ENCODE measurements at places on chromosomes 16 and 17. TPM values are rescaled to one million over a fixed set of nuclear protein-coding genes. Genes with fewer than 3 reads are reported as not detected.

- peaks cover 25% of the 10 kb centered on the region for H3K36me3 ChIP-seq
- H3K4me1 ChIP-seq: peaks cover 2% of the 10 kb centered on the region
- peak; percentile 96 for DNase-seq
- no peaks in the 10 kb centered on the region for H3K27me3 ChIP-seq
- H3K27ac ChIP-seq: peak within 1 kb of the TSS; percentile 61
Measured at GRCh38 chr17:43006639-43007551, at the start of gene IFI35. IFI35 (plus strand) TSS chr17:43006784; CDS start chr17:43006948, 164 bp downstream.

DNA sequence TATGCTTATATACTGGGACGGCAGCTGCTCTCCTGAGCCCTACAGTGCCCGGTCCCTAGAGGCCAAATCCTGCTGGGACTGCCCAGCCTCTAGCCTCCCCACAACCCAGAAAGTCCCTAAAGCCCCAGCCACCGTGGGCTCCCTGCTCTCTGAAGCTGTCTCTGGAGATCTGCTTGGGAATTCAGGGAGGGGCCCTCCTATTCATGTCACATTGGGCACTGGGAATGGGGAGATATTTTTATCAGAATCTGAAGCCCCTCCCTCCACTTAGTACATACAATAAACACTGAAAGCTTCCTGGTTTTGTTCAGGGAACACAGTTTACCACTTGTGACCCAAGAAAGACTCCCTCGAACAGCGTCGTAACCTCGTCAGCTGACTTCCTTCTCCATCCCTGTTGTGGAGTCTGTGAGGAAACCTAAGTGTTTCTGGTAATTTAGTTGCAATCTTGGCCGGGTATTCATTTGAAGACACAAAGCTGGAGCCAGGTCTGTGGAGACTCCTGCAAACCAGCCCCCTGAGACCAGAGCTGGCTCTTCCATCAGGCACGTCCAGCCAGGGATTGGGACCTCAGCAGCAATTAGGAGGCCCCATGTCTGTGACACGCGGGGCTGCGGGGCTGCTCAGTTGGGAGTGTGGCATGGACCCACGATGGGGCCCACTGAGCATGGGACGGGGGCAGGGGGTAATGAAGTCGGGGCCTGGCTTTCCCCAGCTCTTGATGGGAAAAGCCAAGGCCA, 38.5 kb downstream of the PGS1 start:
- H3K27ac ChIP-seq: no peak overlapping the region
- no peaks in the 10 kb centered on the region for H3K27me3 ChIP-seq
- DNase-seq: no peak

DNA sequence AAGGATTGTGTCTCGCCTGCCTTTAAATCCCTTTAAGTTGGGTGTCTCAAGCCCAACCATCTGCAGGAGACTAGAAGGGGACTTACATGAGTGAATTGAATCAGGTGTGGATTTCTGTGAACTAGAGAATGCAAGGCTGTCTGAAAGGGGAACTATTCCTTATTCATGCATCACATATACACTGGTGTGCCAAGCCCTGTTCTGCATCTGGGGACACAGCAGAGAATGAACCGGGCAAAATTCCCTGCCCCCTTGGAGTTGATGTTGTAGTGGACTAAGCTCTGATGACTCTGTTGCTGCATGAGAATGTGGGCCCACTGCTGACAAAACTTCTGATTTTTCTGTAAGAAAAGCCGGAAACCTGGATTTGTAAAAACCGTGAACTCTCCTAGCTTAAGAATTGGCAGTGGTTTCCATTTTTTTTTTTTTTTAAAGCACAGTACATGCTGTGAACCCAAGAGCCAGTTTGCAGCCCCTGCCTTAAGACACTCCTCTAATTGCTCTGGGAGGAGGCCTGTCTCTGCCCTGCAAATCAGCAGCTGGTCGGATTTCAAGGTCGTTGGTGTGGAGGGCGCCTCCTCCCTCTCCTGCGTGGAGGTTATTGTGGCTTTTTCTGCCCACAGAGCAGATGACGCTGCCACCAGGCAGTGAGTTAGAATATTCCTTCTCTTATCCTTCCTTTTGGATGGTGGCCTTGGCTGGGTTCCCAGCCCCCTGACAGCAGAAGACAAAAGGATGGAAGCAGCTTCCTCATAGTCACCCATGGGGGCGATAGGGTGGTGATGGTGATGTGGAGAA, 131.0 kb downstream of the PRKCB start:
- no peak overlapping the region for H3K27ac ChIP-seq
- no peak overlapping the region for H3K4me3 ChIP-seq
- no peak for DNase-seq
- H3K36me3 ChIP-seq: no peaks in the 10 kb centered on the region
- H3K27me3 ChIP-seq: peaks cover 6% of the 10 kb centered on the region

DNA sequence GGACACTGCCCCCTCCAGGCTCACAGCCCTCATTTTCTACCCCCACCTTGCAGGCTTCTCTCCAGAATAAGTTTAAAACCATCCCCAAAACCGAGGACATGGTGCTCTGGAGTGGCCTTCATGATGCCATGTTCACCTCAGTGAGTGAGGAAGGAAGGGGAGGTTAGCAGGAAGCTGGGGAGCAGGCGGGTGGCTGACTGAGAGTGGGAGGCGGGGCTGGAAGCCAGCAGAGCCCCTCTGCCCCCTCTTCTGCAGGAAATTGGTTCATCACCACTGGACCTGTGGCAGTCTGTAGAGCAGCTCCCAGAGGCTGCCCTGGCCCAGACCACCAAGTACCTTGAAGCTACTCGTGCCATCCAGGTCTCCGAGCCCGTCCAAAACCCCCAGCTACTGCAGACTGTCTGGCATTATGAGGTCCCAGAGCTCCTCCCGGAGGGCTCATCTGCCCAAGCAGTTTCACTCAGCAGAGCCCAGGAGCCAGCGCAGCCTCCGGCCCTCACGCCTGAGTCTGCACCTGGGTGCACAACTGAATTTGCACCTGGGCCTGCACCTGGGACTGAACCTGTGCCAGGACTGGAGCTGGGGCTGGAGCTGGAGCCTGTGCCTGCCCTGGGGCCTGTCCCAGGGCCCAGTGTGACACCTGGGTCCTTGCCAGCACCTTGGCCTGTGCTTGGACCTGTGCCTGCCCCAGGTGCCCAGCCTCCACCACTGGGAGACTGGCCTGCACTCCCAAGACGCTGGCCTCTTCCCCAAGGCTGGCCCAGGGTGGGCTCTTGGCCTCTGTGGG, 19.0 kb downstream of the C16orf96 start:
- no peak overlapping the region for H3K4me3 ChIP-seq
- no peaks in the 10 kb centered on the region for H3K4me1 ChIP-seq
- DNase-seq: peak; percentile 81
- H3K36me3 ChIP-seq: no peaks in the 10 kb centered on the region
- no peaks in the 10 kb centered on the region for H3K27me3 ChIP-seq

GRCh38 chr16:89431158-89431584, 59.2 kb downstream of the ANKRD11 start:
- H3K27ac ChIP-seq: peak overlapping the region; percentile 75
- no peaks in the 10 kb centered on the region for H3K27me3 ChIP-seq
- DNase-seq: no peak
- H3K36me3 ChIP-seq: peaks cover 32% of the 10 kb centered on the region
- no peaks in the 10 kb centered on the region for H3K4me1 ChIP-seq
- no peak overlapping the region for H3K4me3 ChIP-seq

DNA sequence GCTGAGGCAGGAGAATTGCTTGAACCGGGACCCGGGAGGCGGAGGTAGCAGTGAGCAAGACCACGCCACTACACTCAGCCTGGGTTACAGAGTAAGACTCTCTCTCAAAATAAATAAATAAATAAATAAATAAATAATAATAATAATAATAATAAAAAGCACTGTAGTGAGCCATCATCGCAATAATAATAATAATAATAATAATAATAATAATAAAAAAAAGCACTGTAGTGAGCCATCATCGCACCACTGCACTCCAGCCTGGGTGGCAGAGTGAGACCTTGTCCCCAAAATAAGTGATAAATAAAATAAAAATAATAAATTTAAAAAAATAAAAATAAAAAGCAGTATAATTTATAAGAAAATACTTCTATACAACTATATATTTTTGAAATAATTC, 40.3 kb downstream of the SMURF2 start:
- H3K4me1 ChIP-seq: peaks cover 7% of the 10 kb centered on the region
- no peak overlapping the region for H3K4me3 ChIP-seq
- no peak overlapping the region for H3K27ac ChIP-seq
- H3K27me3 ChIP-seq: no peaks in the 10 kb centered on the region
- H3K36me3 ChIP-seq: no peaks in the 10 kb centered on the region
- no peak for DNase-seq

DNA sequence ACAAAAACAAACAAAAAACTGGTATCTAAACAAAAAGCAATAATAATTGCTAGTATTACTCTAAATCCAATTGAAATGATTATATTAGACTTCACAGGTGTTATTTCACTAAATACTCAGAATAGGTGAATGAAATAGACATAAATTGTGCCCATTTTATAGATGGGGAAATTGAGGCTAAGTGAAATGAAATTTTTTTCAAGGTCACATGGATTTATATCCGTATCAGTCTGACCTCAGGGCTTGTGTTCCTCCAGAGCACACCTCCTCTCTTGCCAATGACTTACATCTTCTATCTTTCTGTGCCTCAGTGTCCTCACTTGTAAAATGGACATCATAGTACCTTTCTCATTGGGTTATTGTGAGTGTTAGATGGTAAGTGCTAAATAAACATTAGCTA, 72.3 kb downstream of the GP2 start:
- H3K4me3 ChIP-seq: no peak overlapping the region
- H3K4me1 ChIP-seq: no peaks in the 10 kb centered on the region
- DNase-seq: no peak
- no peak overlapping the region for H3K27ac ChIP-seq
- H3K36me3 ChIP-seq: no peaks in the 10 kb centered on the region

- no peaks in the 10 kb centered on the region for H3K36me3 ChIP-seq
- no peak overlapping the region for H3K4me3 ChIP-seq
- peaks cover 13% of the 10 kb centered on the region for H3K4me1 ChIP-seq
- no peaks in the 10 kb centered on the region for H3K27me3 ChIP-seq
- no peak overlapping the region for H3K27ac ChIP-seq
Measured at GRCh38 chr17:68700421-68700820, 99.3 kb upstream of the FAM20A start.

The EPN3 gene
- total RNA-seq: not detected

Data from endodermal cell (in vitro differentiated cells).